ENCODE measurements at places on chromosomes 5 and 9.
A peak's percentile ranks its signal among the peaks of the same experiment; 100 is the strongest.

GRCh38 chr5:95953021-95953702 is 8.5 kb downstream of the ELL2 start:
- DNase-seq: no peak

- DNase-seq: no peak
These were observed 34.8 kb downstream of the HMGXB3 start for GRCh38 chr5:150035139-150035895.

GRCh38 chr9:71357346-71357745 is 235.9 kb upstream of the TRPM3 start:
- DNase-seq: no peak

DNA sequence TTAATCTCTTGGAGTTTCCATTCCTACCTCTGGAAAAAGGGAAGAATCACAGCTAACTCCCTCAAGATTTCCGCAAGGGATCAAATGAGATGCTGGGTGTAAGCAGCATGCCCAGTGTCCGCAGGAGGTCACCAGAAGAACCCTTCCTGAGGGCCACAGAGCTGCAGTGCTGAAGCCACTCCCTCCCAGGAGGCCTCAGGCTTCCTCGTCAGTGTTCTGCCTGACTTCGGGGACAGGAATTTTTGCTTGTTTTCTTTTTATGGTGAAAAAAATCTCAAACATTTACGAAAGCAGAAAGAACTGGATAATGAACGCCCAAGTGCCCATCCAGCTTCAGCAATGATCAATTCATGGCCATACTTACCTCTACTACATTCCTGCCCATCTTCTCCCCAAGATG is 183.0 kb downstream of the CDK5RAP2 start:
- DNase-seq: peak; percentile 11

GRCh38 chr9:136674786-136675349 is 12.2 kb downstream of the EGFL7 start:
- DNase-seq: no peak
